T1000 (cell line): ENCODE measurements at places on chromosomes 5 and 9.

- no peak for DNase-seq
Observed at GRCh38 chr9:9091387-9091786, 1291.8 kb upstream of the DMAC1 start.

DNA sequence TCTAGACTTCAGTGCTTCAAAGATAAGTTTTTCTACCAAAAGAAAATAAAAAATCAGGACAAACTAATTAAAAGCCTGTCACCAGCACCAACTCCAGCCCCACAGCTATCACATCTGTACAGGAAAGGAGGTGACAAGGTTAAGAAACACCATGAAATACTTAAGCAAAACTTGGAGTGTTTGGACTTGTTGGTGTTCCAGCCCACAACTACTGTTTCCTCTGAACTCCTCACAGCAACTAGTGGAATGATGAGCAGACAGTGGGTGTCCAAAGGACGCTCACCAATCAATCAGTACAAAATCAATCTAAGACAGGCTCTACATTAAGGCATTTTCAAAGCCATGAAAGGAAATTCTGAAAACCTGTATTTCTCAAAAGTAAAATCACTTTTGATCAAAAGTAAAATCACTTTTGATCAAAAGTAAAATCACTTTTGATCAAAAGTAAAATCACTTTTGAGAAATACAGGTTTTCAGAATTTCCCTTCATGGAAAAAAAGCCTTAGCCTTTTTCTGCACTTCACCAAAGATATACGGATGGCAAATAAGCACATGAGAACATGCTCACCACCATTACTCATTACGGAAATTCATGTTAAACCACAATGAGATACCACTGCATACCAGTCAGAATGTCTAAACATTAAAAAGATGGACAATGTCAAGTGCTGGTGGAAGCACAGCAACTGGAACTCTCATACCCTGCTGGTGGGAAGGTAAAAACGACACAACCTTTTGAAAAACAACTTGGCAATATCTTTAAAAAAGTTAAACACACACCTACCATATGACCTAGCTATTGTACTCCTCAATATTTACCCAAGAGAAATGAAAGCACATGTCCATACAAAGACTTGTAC is 79.7 kb downstream of the MED27 start:
- no peak for DNase-seq

DNA sequence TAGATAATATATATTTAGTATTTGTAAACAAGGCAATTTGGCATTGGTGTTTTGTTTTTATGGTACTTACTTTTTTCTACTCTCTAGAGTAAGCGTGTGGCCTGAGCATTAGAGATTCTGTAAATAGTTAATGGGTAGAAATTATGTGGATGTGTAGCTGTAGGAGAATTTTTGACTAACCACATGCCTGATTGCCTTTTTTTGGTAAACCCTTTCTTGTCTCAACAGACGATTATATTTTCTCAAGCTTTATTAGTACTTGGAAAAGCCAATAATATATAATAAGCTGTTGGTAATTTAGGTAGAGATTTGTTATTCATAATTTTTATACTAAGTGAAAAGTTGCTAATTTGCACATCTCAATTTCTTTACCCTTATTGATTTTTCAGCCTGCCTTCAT is 76.8 kb downstream of the FCHO2 start:
- no peak for DNase-seq

- no peak for DNase-seq
Observed at GRCh38 chr9:124553738-124554137, 46.5 kb upstream of the NR5A1 start.

- DNase-seq, result no peak
Observed at GRCh38 chr5:58236498-58236897, 223.4 kb downstream of the PLK2 start.

DNA sequence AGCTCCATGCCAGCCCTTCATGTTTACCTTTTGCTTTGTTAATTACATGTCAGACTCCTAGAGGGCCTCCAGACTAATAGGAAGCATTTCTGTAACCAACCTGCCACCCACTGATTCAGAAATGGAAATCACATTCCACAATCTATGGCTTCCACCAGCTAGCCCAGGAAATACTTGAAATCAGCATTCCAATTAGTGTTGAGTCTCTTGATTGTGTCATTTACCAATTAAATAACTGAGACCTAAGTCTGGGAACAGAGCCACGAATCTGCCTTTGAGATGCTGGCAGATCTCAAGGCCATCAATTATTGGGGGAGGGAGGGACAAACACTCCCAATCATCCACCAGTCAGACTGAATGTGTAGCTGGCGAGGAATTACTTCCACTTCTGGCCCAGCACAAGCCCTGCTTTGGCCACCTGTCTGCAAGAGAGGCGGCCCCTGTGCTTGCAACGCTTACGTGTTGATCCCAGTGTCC is 27.4 kb upstream of the SAP30L start:
- DNase-seq, result no peak

- no peak for DNase-seq
Observed at GRCh38 chr9:77864211-77864889, 167.3 kb downstream of the GNAQ start.

- no peak for DNase-seq
Observed at GRCh38 chr5:124103671-124104070, 591.7 kb downstream of the CSNK1G3 start.

DNA sequence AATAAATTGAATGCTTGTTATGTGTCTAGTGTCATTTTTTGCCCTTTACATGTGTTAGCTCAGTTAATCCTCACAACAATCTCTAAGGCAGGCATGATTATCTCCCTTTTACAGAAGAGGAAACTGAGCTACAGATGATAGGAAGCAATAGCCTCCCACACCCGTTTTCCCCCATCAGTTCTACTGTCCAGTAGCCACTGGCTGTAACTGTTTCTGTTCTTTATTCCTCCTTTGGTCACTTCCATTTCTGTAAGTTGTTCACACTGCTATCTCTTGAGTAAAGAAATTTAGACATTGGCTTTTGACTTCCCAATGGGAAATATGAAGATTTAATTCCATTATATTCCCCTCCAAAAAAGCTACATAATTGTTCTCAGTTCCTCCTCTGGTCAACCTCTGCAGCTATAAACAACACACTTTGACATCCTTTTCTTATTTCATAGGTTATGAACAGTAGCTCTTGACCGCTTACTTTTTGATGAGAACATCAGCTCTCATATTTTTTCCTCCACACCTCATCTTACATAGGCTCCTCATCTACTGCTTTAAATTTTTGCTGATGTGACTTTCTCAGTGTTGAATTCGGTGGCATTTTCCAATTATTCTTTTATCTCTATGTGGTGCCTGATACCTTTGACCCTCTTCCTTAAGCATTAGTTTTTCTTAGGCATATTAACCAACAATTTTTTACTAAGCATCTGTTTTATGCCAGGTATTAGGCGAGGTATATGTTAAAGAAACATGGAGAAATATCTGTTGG is 21.4 kb downstream of the SPZ1 start:
- DNase-seq, result no peak

GRCh38 chr9:91549177-91549576 is 125.5 kb upstream of the NFIL3 start:
- no peak for DNase-seq

DNA sequence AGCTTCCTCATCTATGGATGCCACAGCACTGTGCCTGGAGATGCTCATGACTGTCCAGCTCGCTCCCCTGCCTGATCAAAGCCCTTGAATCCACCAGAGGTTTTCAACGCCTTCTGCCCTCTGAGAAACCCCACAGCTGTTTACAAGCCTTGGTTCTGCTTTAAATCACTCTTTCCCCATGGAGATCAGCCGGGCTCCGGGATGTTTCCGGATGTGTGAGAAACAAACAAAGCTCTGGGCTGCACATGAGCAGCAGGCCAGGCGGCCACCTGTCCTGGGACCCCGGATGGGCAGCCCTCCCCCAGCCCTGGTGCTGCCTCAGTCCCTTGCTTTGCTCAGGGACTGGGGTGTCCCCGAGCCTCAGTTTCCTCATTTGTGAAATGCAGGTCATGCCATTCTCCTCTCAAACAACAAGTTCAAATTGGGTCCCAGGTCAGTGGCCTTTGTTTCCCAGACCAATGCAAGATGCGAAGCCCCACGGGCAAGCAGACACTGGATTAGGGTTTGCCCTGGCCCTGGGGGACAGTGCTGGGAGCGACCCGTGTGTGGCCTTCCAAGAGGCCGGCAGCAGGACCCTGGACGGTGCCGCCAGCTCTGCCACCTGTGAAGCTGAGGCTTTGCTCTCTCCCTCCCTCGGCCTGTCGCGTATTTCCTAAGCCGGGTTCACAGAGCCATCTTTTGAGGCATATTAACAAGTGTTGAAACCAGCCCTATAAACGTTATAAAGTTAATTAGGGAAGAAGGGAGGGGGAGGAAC is 42.4 kb upstream of the PHYKPL start:
- DNase-seq, result no peak

DNA sequence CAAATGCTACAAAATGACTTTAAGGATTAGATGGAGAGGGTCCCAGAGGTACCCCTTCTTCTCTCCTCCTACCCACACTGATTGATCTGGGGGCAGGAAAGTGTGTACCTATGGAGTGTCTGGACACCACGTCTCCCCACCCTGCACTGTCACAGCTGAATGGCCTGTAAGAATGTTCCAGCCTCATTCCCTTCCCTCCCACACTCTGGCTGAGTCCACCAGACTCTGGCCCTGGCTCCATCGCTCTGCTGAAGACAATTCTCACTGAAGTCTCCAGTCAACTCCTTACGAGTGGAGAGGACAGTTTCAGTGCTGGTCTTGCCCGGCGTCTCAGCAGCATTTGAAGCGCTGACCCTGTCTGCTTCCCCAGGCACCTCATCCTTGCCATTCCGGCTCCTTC is 105.8 kb downstream of the TTLL11 start:
- no peak for DNase-seq

- peak; percentile 33 for DNase-seq
Observed at GRCh38 chr5:10563945-10564837, at the start of gene ANKRD33B. TSS of gene ANKRD33B (plus strand) at chr5:10564070. CDS start at chr5:10564468, 398 bp downstream.

- DNase-seq, result no peak
Observed at GRCh38 chr9:81264516-81264915, 424.8 kb downstream of the TLE1 start.

- DNase-seq, result no peak
Observed at GRCh38 chr5:30686530-30686929, 507.0 kb upstream of the CDH6 start.

GRCh38 chr5:110840347-110840960 is 101.6 kb downstream of the SLC25A46 start:
- no peak for DNase-seq

DNA sequence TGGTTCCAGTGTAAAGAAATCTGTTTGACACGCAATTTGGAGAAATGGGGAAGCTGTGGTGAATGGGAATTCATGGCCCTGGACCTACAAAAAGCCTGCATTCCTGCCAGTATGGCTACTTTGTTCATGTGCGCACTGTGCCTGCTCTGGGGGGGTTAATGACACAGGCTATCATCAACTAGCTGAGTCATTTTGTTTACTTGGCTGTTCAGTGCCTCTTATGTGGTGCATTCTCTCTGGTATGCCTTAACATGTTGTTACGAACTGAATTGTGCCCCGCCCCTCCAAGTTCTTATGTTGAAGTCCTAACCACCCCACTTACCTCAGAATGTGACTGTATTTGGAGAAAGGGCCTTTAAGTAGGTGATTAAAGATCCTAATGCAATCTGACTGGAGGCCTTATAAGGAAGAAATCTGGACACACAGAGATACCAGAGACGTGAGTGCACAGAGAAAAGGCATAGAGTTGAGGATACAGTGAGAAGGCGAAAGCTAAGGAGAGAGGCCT is 20.4 kb upstream of the UBAP1 start:
- DNase-seq, result peak; percentile 53

- no peak for DNase-seq
Observed at GRCh38 chr5:850511-851006, at the start of gene ZDHHC11. TSS of gene ZDHHC11 (minus strand) at chr5:850986. CDS start at chr5:850602, 384 bp downstream.

DNA sequence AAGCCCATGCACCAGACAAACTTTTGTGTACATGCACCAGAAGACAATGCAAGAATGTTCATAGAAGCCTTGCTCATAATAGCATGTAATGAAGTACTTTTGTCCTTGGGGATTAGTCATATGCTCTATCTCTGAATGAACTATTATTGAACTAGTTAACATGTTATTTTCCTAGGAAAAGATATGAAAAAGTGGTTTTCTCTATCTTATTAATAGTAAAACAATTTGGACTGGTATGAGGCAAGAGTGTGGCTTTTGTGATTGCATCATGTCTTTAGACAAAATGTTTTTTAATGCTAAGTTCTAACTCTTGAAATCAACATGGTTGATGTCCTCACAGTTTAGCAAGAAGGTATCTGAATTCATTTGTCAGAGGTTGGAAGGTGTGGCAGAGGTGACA is 55.7 kb upstream of the SPDL1 start:
- no peak for DNase-seq

DNA sequence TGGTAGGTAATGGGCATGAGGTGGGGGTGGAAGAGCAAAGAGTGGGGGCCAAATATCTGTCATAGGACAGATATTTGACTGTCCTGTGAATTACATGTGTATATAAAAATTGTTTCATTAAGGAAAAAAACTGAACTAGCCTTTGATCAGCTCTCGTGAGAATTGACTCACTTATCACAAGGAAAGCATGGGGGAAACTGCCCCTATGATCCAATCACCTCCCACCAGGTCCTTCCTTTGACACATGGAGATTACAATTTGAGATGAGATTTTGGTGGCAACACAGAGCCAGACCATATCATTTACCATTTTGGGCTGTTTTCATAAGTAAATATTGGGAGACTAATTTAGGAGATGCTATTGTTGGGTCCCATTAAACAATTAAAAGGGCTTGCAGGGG is 63.2 kb upstream of the FYB1 start:
- no peak for DNase-seq

- DNase-seq, result no peak
Observed at GRCh38 chr9:91522481-91522880, 98.8 kb upstream of the NFIL3 start.

DNA sequence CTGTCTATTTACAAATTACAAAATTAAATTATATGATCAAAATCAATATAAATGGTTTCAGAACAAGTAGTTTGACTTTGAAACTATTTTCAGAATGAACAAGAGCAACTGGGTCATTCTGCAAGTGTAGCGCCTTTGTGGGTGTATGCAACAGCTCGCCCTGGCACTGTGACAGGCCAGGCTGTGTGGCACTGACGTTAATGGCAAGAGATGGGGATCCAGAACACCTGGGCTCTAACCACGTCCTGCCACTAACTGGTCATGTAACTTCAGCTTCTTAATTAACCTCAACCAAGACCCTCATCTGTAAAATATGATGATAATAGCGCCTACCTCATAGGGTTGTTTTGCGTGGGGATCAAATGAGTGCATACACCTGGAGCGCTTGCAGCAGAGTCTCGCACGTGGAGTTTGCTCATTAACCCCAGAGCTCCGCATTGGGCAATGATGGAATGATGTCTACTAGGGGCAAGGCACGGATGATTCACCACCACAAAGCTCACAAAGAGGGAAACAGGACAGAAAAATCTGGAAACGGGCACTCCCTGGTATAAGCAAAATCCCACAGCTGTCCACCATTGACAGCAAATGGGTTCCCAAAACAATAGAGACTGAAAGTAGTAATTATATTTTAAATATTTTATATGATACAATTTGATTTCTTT is 639.4 kb downstream of the SEMA5A start:
- no peak for DNase-seq

GRCh38 chr5:133426264-133426663 is 186.1 kb downstream of the FSTL4 start:
- DNase-seq, result no peak

- no peak for DNase-seq
Observed at GRCh38 chr5:55829956-55830355, 21.2 kb upstream of the IL31RA start.

GRCh38 chr5:172901012-172901780 is 58.0 kb upstream of the RPL26L1 start:
- no peak for DNase-seq
